Activated CD4-positive, alpha-beta T cell treated with anti-CD3 and anti-CD28 coated beads, Interleukin-2, Interleukin-6, amounts not matched to agents 100 ng/mL and 50 ng/mL, durations not matched to agents 16 hours and 8 hours (primary cell): ENCODE measurements at places on chromosomes 12 and 14.
A peak's percentile ranks its signal among the peaks of the same experiment; 100 is the strongest.

DNA sequence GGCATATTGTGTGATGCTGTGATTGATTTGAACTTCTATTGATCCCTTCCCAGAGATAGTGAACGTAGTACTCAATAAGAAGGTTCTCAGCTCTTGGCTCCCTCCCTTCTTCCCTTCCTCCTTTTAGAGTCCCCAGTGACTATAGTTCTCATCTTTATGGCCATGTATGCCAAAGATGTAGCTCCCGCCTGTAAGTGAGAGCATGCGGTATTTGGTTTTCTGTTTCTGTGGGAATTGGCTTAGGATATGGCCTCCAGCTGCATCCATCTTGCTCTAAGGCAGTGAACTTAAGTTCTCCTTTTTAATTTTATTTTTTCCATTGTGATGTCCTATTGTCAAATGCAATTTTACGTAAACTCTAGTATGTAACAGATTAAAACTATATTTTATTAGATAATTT lies 109.5 kb downstream of the AEBP2 start:
- no peak for DNase-seq

- no peak for DNase-seq
Measured at GRCh38 chr12:62306569-62307530, 46.6 kb downstream of the USP15 start.

GRCh38 chr12:29589286-29589820 lies 91.9 kb upstream of the OVCH1 start:
- DNase-seq, result no peak

GRCh38 chr14:30854492-30854891 lies 19.9 kb upstream of the COCH start:
- peak; percentile 53 for DNase-seq

- no peak for DNase-seq
Measured at GRCh38 chr14:22426711-22427110, 162.3 kb downstream of the DAD1 start.

DNA sequence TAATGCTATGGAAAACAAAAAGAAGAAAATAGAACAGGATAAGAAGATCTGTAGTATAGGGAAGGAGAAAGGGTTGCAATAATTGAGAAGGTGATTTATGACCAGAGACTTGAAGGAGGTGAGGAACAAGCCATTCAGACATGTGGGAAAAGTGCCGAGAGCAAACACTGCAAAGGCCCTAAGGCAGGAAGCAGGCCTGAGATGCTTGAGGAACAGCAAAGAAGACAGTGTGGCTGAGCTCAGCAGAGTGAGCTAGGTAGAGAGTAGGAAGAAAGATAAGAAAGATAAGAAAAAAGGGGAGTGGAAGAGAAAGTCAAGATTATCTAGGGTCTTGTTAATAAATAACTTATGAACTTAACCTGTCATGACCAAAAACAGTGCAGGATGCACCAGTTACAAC lies 671.8 kb downstream of the RPS29 start:
- no peak for DNase-seq

DNA sequence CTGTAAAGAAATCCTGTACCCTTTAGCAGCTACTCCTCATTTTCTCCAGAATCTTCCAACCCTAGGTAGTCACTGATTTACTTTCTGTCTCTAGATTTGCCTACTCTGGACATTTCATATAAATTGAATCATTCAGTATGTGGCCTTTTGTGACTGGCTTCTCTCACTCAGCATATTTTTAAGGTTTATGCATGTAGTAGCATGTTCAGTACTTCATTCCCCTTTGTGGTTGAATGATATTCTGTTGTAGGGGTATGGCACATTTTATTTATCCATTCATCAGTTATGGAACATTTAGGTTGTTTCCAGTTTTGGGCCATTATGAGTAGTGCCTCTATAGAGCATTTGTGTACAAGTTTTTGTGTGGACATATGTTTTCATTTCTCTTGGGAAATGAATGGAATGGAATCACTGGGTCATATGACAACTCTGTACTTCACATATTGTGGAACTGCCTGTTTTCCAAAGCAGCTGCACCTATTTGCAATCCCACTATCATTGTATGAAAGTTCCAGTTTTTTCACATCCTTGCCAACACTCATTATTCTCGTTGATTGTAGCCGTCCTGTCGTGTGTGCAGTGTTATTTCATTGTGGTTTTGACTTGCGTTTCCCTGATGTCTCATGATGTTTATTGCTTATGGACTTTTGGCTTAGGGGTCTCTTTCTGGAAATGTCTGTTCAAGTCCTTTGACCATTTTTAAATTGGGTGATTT lies 57.2 kb downstream of the ATF7IP start:
- no peak for DNase-seq
